T-helper 22 cell (primary cell): ENCODE measurements at places on chromosomes 1 and 21.

DNA sequence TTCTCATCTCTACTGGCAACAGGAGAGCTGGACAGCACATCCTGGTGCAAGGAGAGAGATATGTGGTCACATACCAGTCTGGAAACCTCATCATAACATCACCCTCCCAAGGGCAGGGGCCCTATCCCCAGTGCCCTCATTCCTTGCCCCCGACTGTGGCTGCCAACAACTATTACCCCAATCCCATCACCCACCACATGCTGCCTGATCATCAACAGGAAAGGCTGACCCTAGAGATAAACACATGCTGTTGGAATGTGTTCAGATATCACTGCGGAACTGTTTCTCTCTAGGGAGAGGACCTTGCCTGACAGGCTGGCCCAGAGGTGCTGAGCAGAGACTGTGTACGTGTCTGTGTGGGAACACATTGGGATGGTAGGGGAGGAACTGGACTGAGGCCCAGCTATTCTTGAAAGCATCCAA lies 4.5 kb upstream of the INKA2 start:
- no peak for DNase-seq

GRCh38 chr1:57512386-57512785 lies 88.5 kb upstream of the DAB1 start:
- no peak for DNase-seq

- DNase-seq: no peak
Measured at GRCh38 chr1:234564035-234565029, 45.6 kb downstream of the IRF2BP2 start.

- DNase-seq: no peak
Measured at GRCh38 chr1:21511579-21512522, 2.6 kb downstream of the ALPL start.

- no peak for DNase-seq
Measured at GRCh38 chr1:17665950-17666720, 89.0 kb upstream of the ACTL8 start.

GRCh38 chr1:54069791-54070170 lies 16.4 kb downstream of the TCEANC2 start:
- no peak for DNase-seq

DNA sequence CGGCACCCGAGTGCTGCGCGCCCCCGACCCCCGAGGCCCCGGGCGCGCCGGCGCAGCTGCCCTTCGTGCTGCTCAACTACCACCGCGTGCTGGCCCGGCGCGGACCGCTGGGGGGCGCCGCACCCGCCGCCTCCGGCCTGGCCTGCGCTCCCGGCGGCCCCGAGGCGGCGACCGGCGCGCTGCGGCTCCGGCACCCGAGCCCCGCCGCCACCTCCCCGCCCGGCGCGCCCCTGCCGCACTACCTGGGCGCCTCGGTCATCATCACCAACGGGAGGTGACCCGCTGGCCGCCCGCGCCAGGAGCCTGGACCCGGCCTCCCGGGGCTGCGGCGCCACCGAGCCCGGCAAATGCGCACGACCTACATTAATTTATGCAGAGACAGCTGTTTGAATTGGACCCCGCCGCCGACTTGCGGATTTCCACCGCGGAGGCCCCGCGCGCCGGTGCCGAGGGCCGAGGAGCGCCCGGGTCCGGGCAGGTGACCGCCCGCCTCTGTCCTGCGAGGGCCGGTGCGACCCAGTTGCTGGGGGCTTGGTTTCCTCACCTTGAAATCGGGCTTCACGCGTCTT lies 49.0 kb downstream of the SIM2 start:
- DNase-seq: no peak

DNA sequence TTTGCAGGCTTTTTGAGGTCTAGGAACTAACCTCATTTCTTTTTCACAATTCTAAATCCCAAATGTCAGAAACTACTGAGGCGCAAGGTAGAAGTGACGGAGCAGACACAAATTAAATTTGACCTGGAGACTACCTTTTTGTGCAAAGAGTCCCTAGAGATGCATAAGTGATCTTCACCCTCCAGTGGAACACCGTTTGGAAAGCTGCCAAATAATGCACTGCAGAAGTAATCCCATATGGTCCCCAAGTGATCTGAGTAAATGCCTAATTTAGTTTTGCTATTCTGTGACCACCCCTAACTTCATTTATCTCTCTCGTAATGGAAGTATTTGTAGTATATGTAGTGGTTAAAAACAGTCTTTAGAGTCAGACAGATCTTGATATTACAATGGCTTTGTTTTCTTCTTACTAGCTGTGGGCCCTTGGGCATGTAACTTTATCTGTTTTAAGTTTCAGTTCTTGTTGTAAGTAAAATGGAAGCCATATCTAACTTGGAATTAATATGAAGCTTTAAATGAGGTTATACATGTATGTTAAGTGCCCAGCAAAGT lies 70.4 kb upstream of the IPO9 start:
- DNase-seq: no peak

- DNase-seq: no peak
Measured at GRCh38 chr1:40281853-40282252, 23.8 kb downstream of the ZMPSTE24 start.

DNA sequence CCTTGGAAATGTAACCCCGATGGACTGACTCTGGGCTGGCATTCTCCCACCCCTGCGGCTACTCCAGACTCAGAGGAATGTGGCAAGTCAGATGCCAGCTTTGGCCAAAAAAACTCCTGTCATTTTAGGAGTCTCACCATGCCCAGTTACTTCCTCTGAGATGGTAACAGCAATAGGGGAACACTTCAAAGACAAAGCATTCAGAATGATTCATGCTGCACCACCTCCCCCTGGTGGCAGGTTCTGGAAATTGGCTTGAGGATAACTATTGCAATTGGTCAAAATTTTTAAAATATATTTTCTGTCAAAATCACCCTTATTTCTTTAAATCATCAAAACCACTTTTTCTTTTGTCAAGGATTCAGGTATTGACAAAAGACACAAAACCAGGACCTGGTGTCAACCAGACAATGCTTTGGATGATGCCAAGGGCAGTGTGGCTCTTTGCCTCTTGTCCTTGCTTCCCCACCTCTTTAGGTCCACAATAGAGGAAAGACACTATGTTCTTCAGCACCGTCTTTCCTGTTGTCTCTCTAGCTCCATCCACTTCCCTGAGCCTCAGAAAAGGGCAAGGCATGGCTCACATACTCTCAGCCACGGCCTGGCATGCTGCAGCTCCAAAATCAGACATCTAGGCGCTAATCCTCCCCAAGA lies 9.9 kb upstream of the CDCA8 start:
- DNase-seq: peak; percentile 35

DNA sequence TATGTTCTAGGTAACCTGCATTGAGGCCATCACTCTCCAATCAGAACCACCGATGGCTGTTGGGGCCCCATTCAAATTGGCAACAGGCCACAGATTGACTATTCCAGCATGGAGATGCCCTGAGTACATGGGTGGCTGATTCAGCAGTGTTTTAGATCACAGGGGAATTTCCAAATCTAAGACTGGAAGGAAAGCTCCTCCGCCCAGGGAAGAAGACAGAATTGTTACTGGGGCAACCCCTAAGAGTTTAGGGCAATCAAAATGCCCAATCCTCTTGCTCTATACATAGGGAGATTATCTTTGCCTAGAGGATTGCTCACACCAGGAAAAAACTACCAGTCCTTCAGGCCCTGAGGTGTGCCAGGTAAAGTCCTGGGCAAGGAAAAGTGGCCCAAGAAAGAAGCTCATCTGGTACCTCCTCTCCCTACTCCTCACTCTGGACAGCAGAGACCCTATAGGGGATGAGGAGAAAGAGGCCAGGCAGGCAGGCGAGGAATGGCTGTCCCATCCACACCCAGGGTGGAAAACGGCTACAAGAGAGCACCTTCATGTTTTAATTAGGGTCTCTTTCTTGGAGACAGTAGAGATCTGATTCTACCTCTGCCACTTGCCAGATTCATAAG lies 5.8 kb downstream of the S100A8 start:
- DNase-seq: no peak

- DNase-seq: no peak
Measured at GRCh38 chr1:40630488-40631223, 34.8 kb downstream of the RIMS3 start.

DNA sequence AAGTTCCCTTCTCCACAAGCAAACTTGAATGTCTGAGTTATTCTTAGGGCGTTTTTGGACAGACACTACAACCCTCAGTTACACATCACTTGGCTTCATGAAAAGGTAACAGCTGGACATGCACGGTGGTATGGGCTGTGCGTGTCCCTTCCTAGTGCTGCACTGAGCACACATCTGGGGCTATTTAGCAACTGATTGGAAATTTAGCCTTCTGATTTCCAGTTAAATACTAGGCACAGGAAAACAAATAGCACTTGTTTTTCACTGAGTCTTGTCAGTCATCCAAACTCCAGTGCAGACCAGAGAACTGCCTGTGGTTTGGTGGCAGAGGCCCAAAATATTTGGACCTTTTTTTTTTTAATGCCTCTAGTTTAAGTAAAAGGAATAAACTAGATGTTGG lies 134.7 kb downstream of the TGFBR3 start:
- DNase-seq: no peak

DNA sequence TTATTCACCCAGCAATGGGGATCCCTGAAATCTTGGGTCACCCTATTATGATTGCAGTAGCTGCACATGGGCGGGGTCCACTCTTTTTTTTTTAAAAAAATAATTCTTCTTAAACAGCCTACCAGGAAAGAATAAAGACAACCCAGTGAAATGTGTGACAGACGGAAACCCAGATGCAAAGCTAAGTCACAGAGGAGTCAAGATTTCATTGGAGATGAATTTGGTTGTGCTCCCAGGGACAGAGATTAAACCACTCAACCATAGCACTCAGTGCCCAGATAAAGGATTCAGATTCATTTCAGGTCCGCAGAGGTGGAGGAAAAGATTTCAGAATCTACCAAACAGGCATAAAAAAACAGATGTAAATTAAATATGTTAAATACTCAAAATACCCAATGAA lies 583.5 kb upstream of the ZP4 start:
- DNase-seq: no peak

DNA sequence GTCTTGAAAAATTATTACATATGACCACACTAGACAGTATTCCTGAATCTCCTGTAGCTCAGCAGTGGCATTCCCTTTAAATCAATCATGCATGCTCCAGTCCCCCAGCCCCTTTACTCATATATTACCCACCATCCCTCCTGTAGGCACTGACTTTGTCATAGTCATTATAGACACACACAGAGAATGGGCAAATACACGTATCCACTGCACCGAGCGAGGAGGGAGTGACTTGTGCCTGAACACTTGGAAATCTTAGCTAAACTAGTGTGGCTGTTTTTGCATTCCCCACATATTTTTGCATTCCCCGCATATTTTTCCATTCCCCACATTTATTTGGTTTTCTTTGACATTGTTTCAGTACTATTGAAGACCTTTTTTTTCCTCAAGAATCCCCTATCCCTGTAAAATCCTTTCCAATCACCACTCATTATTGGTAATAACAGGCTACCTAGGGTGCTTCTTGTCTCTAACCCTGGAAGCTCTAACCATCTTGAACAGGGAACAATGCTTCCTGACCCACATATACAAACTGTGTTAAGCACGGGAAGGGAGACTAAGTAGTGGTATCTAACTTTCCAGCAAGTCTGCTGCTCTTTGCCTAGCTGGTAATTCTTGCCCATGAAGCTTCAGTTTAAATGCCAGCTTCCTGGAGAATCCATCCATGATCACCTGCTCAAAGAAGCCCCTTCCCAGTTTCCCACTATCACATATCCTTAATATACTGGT lies 534.4 kb upstream of the CAMK1G start:
- DNase-seq: no peak

GRCh38 chr1:174060090-174060489 lies 37.9 kb upstream of the RC3H1 start:
- no peak for DNase-seq

- no peak for DNase-seq
Measured at GRCh38 chr1:42940851-42941639, 17.6 kb downstream of the SLC2A1 start.

- DNase-seq: no peak
Measured at GRCh38 chr1:230243583-230244353, 176.7 kb downstream of the GALNT2 start.

GRCh38 chr21:17512253-17513213 lies at the start of gene CXADR:
TSS of gene CXADR (plus strand) at chr21:17513043. CDS start at chr21:17513130, 87 bp downstream.
- peak; percentile 68 for DNase-seq

- DNase-seq: no peak
Measured at GRCh38 chr1:154837672-154838171, 32.4 kb downstream of the KCNN3 start.

DNA sequence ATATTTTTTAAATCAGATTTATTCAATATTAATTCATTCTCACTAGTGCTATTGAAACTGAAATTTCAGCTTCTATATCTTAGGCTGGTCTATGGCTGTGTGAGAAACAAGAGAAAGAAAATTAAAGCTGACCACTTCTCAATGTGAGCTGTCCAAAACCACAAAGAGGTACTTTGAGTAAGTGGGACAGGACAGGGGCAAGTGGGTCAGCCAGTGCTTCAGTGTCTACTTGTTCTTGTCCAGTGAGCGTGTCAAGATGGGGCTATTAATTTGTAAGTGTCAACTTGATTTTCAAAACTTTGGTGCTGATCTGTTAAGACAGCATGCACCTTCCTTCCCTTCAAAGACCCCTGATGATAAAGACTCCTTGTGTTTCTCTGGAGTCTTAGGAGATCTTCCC lies 533.9 kb downstream of the PLPP3 start:
- DNase-seq: no peak

DNA sequence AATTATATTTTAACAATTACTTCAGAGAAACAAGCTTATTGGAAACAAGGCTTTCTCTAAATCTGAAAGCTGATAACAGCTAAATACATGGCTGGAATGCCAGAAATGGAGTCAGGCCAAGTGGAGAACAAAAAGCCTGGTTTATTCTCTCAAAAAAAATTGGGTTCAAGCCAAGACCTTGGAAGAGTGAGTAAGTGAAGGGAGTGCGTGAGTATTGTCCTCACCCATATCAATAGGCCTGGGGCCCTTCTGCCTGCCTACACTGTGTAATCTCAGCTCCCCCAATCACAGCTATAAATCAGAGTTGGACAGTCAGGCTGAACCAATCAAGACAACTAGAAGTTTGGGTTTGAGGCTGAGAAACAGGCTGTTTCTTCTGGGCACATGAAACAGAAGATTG lies 7.4 kb downstream of the KYAT3 start:
- no peak for DNase-seq

DNA sequence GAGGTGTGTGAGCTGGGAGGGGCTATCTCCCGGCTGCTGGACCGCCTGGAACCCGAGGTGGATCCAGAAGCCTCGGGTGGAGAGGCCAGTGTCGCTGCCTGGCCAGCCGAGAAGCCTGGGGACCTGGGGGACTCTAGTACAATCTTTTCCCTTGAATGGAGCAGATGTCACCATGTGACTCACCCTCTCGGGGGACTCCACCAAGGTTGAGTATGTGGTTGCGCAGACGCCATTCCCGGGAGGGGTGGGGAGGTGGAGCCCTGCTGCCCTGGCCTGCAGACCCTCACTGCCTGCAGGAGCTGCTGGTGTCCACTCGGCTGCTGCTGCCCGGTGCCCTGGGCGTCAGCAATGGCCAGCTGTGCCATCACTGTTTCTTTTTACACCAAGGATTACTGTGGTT lies 40.3 kb downstream of the TP73 start:
- no peak for DNase-seq

- DNase-seq: no peak
Measured at GRCh38 chr1:30450148-30450817, 273.1 kb downstream of the MATN1 start.
